Frontal cortex (tissue), 4 donors: ENCODE measurements at places on chromosomes 12 and 14.

DNA sequence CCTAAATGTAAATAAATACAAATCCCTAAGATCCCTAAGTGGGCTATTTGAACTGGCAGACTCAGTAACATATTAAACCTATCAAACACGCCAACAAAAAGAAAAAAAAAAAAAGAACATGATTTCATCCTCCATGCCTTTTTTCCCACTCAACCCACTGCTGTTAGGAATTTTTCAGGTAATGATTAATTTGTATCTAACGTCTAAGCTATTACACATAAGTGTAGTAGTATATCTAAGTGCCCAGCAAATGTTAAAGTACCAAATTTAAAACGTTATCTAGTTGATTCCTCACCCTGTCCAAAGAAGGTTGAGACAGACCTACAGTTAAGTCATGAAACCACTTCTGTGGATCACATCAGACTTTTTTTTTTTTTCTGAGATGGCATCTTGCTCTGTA, 16.4 kb upstream of the ARID4A start:
- DNase-seq, result no peak

DNA sequence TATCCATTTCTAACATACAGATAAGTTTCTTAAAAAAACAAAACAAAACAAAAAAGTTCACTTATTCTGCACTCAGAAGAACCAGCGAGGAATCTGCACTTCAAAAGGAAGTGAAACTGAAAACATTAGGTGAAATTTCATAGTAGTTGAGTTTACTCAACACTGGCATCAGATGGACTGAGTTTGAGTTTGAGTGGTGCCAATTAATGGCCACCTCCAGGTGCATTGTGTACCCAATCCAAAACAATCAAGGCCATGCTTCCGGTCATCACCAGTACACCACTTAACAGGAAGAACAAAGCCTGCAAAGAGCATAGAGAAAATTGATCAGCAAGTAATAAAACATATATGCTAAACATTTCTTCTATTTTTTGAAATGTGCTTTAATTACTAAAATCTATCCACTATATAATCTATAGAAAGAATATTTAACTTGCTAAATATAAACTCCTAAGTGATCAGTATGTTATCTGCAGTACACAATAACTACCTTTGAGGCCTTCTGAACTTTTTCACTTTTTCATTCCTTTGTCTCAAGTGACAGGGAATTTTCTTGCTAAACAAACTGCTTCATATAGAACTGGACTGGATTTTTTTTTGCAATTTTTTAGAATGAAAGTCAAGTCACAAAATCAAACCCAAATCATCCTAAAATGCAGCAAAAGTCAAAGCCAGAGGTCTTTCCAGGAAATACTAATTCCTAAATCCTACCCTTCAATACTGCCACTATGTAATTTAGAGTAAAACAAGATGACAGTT, 11.5 kb downstream of the SLC38A2 start:
- no peak for DNase-seq

DNA sequence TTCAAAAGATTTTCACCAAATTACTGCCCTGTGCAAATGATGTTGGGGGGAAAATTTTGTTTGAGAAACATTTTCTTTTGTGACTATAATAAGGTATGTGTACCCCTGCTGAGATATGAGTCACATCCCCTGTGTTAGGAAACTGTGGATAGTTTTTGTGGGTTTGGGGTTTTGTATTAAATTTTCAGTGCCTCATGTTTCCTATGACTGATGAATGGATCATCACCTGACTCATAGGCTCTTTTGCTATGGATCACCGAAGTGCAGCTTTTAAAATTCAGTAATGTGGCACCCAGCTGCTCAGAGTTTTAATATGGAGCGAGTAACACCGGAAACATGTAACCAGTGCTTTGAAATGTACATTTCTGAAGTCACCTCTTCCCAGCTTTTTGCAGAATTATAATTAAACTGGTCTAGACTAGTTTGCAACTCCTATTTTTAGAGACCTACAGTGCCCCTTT, 167.4 kb upstream of the HMGA2 start:
- no peak for DNase-seq

GRCh38 chr12:34363050-34363673, 340.9 kb downstream of the ALG10 start:
- no peak for DNase-seq

DNA sequence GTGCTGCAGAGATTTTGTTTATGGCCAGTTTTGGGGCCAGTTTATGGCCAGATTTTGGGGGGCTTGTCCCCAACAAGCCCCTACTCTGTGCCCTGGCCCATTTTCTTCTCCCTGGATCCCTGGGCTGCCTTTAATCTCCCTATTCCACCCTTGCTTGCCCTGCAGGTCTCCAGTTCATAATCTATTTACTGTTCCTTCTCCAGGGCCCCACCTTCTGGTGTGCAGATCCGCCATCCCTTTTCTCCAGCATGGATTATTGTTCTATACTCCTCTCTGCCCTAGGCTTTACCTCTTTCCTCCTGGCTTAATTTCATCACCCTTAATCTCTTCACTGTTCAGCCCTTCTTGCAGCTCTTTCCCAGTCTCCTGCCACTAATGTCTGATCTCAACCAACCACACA, 26.0 kb upstream of the NUDT4 start:
- DNase-seq, result no peak

DNA sequence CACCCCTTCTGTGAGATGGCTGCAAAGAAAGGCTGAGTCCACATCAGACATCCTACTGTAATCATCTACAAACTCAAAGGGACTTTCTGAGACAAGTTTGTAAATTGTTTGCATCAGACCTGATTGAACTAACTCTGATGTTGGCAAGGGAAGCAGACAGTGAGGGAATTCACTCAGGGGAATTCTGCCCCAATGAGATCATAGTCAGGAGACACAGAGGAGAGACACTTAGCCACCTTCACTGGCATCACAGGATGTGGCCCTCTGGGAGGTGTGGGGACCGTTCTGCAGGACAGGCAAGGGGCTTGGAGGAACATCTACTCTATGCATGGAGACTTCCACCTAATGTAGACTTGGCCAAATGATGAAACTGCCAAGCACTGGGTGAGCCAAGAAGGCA, 70.7 kb upstream of the DDX11 start:
- DNase-seq, result no peak

DNA sequence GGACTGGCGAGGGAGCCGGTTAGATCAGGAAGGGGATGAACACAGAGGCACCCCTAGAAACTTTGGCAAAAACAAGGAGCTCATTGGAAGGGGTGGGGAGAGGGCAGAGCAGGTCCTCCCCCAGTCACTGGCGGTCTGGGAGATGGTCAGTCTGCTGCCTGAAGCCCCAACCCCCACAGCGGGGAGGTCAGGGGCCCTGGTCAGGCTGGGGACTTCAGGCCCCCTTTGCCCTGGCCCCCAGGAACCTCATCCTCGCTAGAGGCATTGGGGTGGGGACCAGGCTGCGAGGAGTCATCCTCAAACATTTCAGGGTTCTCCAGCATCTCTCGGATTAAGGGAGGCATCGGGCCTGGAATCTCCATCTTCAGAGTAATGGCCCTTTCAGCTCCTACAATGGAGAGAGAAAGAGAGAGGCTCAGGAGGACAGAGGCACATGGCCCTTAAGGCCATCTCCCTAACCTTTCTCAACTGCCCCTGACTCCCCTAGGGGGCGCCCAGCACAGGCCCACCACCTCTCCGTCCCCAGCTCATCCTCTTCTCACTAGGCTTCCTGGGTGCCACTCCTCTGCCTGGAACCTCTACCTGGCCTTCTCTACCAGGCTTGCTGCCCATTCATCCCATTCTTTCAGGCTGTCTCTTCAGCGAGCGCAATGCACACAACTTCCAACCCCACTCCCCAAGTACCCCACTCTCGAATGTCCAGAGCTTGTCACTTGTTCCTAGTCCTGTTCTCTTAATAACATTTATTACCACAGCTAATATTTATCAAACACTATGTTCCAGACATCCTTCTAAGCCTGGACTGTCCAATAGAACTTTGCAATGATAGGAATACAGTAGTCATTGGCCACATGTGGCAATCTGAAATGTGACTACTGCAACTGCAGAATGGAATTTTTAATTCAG, 4.7 kb upstream of the ITGB7 start:
- no peak for DNase-seq

DNA sequence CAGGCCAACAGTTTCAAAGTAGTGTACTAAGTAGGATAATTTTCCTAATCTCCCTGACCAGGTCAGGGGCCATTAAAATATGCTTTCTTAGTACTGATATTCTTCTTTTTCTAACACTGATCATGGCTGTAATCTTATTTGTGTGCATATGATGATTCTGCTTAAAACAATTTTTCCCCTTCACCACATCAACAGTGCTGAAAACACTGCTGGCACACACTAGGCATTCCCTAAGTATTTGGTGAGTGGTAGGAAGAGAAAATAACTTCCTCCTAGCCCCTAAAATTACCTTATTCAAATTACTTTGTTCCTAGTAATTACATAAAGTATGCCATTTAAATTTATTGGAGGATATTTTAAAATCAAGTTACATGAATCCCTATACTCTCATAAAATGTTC, 49.9 kb upstream of the BBS10 start:
- no peak for DNase-seq

- no peak for DNase-seq
These were observed 53.7 kb downstream of the FBXL14 start for GRCh38 chr12:1540690-1541089.

DNA sequence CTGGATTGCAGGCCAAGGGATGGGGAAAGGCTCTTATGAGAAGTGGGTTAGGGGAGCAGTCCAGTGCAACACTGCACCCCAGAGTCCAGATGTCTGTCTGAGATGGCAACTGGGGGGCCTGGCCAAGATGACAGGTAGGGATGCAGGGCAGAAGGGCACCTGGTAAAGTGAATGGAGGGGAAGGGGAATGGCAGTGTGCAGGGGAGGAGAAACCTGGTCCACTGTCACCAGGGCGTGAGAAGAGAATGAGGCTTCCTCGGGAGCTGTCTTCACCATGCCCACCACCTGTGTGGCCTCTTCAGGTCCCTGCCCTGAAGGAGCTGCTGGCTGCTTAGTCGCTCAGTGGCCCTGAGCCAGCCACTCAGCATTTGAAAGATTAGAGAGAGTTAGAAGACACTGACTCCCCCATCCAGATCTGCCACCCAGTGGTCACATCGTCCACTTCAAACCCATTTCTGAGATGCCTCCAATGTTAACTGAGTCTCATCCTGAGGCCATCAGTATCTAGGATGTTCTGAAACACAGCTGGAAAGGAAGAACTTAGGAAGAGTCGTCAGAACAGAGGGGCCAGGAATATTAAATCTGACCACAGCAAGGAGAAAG, 57.3 kb downstream of the PLEKHG3 start:
- DNase-seq, result no peak

- DNase-seq, result no peak
These were observed 63.0 kb downstream of the NCOR2 start for GRCh38 chr12:124504273-124505000.

- DNase-seq, result no peak
These were observed 26.4 kb downstream of the GNPTAB start for GRCh38 chr12:101804409-101804808.

GRCh38 chr12:107619831-107620230, 65.8 kb upstream of the PWP1 start:
- DNase-seq, result no peak

- no peak for DNase-seq
These were observed 42.6 kb downstream of the SLC25A47 start for GRCh38 chr14:100365741-100366140.
